A549 treated with CORT108297 at 1 μM for 4 hours (cell line): ENCODE measurements at places on chromosomes 16 and 17. TPM values are rescaled to one million over a fixed set of nuclear protein-coding genes. Genes with fewer than 3 reads are reported as not detected.

ASIC2 gene
- 2.2 to 3.7 TPM (median 2.3 TPM) in 5 replicates for total RNA-seq

IL17C gene
- total RNA-seq = not detected in 5 replicates

UBALD2 gene
- 43.1 to 93.0 TPM (median 88.6 TPM) in 5 replicates for total RNA-seq

CASKIN1 gene
- 0.32 to 0.66 TPM (median 0.56 TPM) in 5 replicates for total RNA-seq

GPR179 gene
- total RNA-seq = 0.02 to 0.06 TPM (median 0.03 TPM) in 5 replicates

LGALS9B gene
- not detected in 5 replicates for total RNA-seq

C17orf107 gene
- 0.22 to 0.52 TPM (median 0.25 TPM) in 5 replicates for total RNA-seq

ABCA9 gene
- 0.01 to 0.10 TPM in 2 of 5 replicates, not detected in the others for total RNA-seq

USH1G gene
- total RNA-seq = 0.03 to 0.11 TPM (median 0.08 TPM) in 5 replicates

ANKFN1 gene
- 0.07 to 0.09 TPM in 2 of 5 replicates, not detected in the others for total RNA-seq

SULT1A2 gene
- 0.07 to 0.29 TPM (median 0.10 TPM) in 4 of 5 replicates, not detected in the other for total RNA-seq

TRAF4 gene
- total RNA-seq = 55.3 to 91.7 TPM (median 86.7 TPM) in 5 replicates

KRT36 gene
- total RNA-seq = not detected in 5 replicates

CCL2 gene
- 24.8 to 45.1 TPM (median 26.2 TPM) in 5 replicates for total RNA-seq

PRSS22 gene
- total RNA-seq = 1.2 to 2.8 TPM (median 2.4 TPM) in 5 replicates

CSH1 gene
- total RNA-seq = not detected in 5 replicates

TBC1D3C gene
- not detected in 5 replicates for total RNA-seq

PRSS33 gene
- not detected in 5 replicates for total RNA-seq

KRTAP3-1 gene
- 0.18 TPM in 1 of 5 replicates, not detected in the others for total RNA-seq

CCL18 gene
- not detected in 5 replicates for total RNA-seq

TBC1D3 gene
- not detected in 5 replicates for total RNA-seq

KRTAP9-8 gene
- not detected in 5 replicates for total RNA-seq

KRT20 gene
- total RNA-seq = 0.18 to 0.28 TPM (median 0.26 TPM) in 5 replicates

NOXO1 gene
- total RNA-seq = 0.09 to 0.52 TPM (median 0.21 TPM) in 5 replicates

HBZ gene
- total RNA-seq = 0.14 TPM in 1 of 5 replicates, not detected in the others

USP22 gene
- 119 to 134 TPM (median 125 TPM) in 5 replicates for total RNA-seq

TP53TG3 gene
- total RNA-seq = 0.39 to 1.1 TPM (median 0.60 TPM) in 5 replicates

TEDC2 gene
- total RNA-seq = 19.1 to 26.3 TPM (median 22.0 TPM) in 5 replicates

TBC1D3G gene
- not detected in 5 replicates for total RNA-seq

TBC1D3K gene
- not detected in 5 replicates for total RNA-seq

CDH3 gene
- 0.12 to 0.60 TPM (median 0.23 TPM) in 5 replicates for total RNA-seq

CMTM2 gene
- total RNA-seq = not detected in 5 replicates

ZNF385C gene
- total RNA-seq = 0.09 to 0.29 TPM (median 0.23 TPM) in 5 replicates

CA7 gene
- total RNA-seq = 0.05 to 0.09 TPM (median 0.06 TPM) in 3 of 5 replicates, not detected in the others

KRT33B gene
- total RNA-seq = 0.09 to 0.10 TPM (median 0.10 TPM) in 3 of 5 replicates, not detected in the others

MOSMO gene
- 8.0 to 11.5 TPM (median 10.5 TPM) in 5 replicates for total RNA-seq

KRTAP2-2 gene
- not detected in 5 replicates for total RNA-seq

ASPHD1 gene
- 16.3 to 30.7 TPM (median 27.0 TPM) in 5 replicates for total RNA-seq

CTDNEP1 gene
- 221 to 239 TPM (median 226 TPM) in 5 replicates for total RNA-seq

PLD6 gene
- 5.5 to 7.9 TPM (median 7.3 TPM) in 5 replicates for total RNA-seq

CRHR1 gene
- total RNA-seq = 0.13 to 0.16 TPM (median 0.14 TPM) in 3 of 5 replicates, not detected in the others
